HS-27A (cell line): ENCODE measurements at places on chromosomes 7 and 10.

GRCh38 chr7:45407730-45408408, 166.3 kb upstream of the ADCY1 start:
- no peak for DNase-seq

GRCh38 chr7:36747280-36748016, 23.2 kb upstream of the AOAH start:
- no peak for DNase-seq

DNA sequence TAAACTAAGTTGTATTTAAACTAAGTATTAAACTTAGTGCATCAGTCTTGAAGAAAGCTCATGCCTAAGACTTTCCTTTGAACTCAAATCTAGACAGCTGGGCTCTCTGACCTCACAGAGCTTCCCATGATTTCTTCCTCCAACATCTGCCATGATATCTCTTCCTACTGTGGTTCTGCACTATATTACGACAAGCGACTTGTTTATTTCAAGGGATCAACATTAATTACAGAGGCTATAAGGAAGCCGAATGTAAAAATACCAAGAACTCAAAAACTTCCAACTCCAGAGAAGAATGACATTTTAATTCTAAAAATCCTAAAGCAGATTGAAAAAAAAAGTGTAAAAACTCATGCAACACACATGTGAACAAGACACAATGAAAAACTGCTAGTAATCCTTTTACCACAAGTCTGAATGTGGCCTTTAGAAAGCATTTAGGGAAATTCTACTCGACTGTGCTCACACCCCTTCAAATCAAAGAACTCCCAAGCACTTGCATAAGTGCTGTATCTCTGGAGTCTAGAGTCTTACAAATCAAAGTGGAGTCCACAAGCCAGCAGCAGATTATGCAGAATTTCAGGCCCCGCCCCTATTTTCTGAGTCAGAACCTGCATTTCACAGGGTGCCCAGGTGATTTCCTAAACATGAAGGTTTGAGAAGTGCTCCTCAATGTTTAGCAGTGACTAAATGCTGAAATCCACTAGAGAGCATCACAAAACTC, 22.7 kb upstream of the WASHC2A start:
- DNase-seq = no peak

- DNase-seq = no peak
Observed at GRCh38 chr7:3156508-3156907, 112.8 kb upstream of the CARD11 start.

DNA sequence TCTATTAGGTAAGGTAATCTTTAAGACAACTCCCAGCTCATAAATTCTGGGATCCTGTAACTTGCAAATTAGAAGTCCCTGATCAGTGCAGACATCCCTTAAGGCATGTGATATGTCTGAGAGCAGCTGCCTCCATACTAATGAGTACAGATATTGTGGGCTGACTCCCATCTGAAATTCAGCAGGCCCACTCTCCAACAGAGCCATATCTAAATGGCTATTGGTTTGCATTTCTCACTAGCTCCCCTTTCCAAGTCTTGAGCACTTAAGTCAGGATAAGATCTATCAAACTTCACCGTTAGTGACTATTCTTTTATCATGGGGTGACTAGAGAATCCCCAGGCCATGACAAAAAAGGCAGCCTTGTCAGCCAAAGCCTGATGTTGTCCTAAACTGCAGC, 785.4 kb downstream of the IPMK start:
- DNase-seq = no peak

DNA sequence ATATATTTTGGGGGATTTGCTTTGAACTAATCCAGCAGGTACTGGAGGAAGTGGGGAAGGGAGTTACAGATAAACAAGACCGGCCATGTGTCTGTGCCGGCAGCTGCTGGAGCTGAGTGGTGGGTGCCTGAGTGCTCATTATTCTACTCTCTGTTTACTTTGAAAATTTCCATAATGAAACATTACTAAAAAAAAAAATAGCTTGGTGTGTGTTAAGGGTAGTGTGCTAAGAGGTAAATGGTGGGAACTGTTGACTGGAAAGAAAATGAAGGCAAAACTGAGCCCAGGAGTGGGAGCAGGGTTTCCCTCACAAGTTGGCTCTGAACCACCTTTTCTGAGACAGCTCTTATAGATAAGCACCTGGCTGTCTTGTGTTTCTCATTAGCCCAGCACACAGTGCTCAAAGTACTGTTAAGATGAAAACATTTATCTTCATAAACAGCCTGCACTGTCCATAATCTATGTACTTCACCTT, 50.6 kb downstream of the PARD3 start:
- no peak for DNase-seq

DNA sequence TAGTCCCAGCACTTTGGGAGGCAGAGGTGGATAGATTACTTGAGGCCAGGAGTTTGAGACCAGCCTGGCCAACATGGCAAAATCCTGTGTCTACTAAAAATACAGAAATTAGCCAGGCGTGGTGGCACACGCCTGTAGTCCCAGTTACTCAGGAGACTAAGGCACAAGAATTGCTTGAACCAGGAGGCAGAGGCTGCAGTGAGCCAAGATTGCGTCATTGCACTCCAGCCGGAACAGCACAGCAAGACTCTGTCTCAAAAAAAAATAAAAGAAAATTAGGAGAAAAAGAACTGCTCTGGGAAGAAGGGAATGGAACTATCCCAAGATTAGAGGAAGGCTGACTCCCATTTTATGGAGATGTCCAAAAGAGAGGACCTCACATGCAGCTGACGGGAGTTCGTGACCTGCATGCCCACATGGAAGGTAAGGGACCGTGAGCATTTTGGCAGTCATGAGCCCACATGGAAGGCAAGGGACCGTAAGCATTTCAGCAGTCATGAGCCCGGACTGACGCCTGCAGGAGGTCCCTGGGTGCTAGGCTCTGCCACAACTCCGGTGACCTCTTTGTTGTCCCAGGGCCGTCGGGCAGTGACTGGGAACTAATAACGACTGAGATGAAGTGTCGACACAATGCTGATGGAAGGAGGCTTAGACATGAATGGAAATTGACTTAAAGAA, 18.6 kb upstream of the GTPBP4 start:
- DNase-seq = no peak
